H1 (cell line): ENCODE measurements at places on chromosomes 7 and 10.

DNA sequence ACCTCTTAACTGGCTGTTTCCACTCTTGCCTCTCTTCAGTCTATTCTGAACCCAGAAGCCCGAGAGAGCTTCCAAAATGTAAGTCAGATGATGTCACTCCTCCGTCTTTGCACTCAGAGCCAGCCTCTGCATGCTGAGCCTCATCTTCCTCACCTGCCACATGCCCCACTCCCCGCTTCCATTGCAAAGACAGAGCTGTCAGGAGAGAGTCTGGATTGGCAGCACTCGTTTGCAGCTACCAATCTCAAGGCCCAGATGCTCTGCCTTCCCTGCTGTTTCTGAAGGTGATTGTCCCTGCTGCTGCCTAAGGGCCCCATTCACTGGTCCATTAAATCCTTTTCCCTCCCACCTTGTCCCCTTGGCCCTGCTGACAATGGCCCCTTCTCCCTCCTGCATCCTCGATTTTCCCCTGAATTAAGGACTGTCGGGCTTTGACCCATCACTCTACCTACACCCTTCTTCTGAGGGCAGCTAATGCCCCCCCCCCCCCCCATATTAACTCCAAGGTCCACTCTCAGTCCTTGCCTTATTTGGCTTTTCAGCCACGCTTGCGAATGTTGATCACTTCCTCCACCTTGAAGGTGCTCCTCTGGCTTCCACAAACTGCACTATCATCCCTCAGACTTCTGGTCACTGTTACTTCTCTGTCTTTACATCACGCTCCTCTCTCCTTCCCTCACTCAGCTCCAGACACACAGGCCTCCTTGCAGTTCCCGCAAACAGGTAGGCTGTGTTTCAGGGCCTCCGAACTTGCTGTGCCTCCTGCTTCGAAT lies 98.5 kb downstream of the CHN2 start:
- no peak for DNase-seq

GRCh38 chr10:104297697-104298660 lies 29.0 kb downstream of the GSTO2 start:
- peak; percentile 93 for DNase-seq

GRCh38 chr7:132564090-132564489 lies 12.2 kb downstream of the PLXNA4 start:
- no peak for DNase-seq

DNA sequence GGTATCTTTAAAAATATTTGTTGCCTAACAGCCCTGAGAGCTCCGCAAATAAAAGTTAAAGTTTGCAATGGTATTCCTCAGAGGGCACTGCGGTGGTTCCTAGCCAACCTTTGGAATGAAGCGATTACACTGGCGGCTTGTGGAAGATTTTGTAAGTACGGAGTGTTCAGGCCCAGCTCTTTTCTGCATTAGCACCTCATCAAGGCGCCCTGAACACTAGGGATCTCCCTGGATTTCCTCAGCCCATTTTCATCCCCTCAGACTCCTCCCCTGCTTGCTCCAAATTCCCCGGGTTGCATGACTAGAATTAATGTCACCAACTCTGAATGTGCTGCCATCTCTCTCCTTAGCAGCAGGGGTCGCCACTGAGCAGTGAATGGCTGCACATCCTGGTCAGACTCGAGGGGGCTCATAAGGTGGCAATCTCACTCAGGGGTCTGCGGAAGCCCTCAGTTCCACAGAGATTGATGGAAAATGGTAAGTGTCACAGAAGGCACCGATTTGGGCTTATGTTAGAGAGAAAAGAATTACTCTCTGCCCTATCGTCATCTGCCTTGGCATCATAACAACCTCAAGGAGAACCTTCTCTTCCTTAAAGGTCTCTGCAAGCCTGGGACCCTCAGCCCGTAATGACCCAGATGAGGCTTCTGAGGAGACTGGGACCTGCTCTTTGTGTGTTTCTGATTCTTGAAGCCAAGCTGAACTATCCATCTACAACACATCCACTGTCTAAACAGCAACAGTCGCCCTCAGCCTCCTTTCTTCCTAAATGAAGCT lies 262.8 kb upstream of the AOAH start:
- DNase-seq, result peak; percentile 90

- no peak for DNase-seq
Measured at GRCh38 chr10:100436255-100436654, 26.6 kb upstream of the WNT8B start.

DNA sequence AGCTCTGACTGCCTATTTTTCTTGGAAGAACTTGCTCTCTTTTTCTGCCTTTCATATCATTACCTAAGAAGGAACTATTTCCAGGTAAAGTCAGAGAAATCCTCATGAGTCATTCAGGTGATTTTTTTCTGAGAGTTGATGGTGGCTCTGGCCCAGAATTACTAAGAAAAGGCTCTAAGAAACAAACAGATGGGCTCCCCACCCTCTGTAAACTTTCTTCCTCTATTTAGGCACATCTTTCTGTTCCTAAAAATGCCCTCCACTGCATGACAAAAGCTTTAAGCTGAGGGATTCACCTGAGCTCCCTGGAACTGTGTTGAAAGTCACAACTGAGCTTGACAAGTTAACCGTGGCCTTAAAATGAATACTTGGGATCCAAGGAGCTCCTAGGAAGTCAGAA lies 1.6 kb downstream of the OLAH start:
- no peak for DNase-seq

DNA sequence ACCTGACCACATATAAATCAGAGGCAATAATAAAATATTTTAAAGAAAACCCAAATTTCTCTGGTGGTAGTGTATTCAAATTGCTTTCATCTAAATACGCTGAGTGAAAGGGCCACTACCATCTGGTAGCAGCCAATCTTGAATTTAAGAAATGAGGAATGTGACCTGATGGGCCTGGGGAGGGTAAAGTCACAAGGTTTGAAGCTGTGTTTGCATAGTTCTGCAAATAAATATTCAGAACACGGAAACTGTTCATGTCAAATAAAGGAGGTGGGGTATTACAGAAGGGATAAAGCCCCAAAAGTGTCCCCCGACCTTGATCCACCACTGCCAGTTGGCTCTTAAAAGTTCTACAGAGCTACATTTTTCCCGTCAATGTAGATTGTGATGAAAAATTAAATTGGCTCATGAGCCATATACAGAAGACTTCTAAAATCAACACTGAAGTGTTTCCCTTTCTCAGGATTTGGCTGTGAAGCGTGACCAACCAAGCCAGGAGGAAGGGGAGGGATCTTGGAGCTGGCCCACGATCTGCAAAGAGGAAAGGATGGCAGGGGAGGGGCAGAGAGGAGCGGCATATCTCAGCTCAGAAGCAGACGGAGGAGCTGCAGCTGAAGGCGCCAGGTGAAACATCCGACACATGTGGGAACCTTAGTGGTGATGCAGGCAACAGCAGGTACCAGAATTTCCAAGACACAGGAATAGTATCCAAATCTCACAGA lies 39.6 kb downstream of the MPP7 start:
- no peak for DNase-seq

- DNase-seq, result no peak
Measured at GRCh38 chr7:121945480-121946236, 72.7 kb downstream of the PTPRZ1 start.

DNA sequence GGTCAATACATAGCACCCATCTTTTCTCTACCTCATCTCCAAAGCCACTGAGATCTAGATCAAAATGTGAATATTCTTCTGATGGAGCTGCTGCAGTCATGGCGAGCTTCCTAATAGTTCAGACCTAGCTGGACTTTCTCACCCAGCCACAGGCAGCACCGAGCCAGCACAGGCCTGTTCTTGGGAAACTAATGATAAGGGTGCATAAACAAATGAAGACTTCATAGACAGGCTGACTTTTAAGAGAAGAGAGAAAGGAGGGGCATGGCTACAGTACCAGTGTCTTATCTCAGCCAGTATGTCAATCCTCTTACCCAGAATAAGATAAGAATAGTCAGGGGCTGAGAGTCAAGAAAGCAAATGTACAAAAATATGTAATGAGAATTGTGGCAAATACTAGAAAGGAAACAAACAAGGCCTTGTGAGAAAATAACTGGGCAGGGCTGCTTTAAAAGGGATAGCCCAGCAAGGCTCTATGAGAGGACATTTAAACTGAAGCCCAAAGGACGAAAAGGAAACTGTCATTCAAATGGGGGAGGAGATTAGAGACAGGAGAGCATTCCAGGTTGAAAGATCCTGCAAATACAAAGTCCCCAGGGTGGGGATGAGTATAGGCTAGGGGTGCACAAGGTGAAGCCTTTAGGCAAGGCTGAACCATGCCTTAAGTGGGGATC lies 21.8 kb upstream of the CDK14 start:
- no peak for DNase-seq

GRCh38 chr7:130134106-130134636 lies 63.8 kb downstream of the KLHDC10 start:
- DNase-seq, result no peak

DNA sequence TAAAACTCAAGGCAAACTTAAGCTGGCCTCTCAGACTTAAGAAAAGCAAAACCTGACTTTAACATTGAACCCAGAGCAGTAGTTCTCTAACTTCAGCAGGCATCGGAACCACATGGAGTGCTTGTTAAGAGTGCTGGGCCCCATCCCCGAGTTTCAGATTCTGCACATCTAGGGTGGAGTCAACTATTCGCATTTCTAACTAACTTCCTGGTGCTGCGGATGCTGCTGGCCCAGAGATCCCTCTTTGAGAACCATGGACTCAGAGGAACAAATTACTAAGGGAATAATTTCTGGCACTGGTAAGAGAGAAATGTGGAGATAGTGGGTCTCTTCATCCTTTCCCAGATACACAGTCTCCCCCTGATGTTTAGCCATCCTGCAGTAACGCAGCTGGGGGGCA lies 14.6 kb upstream of the NPFFR1 start:
- no peak for DNase-seq

GRCh38 chr10:68333058-68333395 lies 299 bp upstream of the PBLD start:
- DNase-seq, result no peak

DNA sequence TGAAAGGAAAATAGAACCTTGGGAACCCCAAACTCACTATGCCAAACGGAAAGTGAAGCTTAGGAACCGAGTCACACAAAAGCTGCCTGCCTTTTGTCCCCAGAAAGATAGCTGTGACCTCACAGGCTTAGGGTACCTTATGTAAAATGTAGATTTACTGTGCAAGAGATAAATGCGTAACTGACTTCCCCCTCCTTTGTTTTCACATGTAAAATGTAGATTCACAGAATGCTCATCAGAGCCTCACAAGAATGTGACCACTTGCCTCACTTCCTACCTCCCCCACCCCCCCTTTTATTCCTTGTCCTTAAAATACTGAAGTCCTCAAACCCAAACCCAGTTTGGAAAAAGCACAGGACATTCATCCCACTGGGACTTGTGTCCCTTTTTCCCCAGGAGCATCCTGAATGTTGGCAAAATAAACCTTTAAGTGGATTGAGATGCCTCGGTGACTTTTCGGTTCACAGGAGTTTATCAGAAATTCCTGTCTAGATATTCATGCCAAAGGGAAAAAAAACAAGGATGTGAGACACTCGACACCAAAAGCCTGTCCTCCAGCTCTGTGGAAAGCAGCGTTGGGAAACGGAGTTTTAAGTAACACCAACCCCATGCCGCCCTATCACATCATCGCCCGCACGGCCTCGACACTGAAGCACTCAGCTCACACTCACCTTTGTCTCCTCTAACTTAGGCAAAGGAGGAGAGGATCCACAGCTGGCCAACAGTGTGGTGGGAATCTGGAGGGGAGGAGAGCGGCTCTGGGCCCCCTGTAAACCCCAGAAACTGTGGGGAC lies 45.9 kb downstream of the SVIL start:
- no peak for DNase-seq
